ENCODE measurements at places on chromosomes 16 and 17.
A peak's percentile ranks its signal among the peaks of the same experiment; 100 is the strongest.

DNA sequence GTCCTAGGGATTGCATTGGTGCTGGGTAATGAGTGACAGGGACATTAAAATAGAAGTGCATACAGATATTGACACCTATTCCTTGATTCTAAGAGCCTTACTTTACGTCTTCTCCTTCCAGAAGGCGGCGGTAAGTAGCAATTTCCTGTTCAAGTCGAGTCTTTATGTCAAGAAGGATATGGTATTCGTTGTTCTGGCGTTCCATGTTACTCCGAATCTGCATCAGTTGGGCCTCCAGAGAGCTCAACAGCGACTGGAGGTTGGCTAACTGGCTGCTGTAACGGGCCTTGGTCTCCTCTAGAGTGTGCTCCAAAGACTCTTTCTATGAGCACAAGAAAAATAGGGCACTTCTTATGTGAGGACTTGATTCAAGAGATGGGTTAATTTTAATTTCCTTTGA lies 7.0 kb downstream of the KRT20 start:
- no peak for DNase-seq

GRCh38 chr16:56625140-56625942 lies at the start of gene MT1E:
Gene MT1E, plus strand, starts transcription at chr16:56625781. Its CDS starts 71 bp downstream, at chr16:56625852.
- no peak for DNase-seq

GRCh38 chr16:30724641-30725417 lies 23.4 kb upstream of the PHKG2 start:
- no peak for DNase-seq

DNA sequence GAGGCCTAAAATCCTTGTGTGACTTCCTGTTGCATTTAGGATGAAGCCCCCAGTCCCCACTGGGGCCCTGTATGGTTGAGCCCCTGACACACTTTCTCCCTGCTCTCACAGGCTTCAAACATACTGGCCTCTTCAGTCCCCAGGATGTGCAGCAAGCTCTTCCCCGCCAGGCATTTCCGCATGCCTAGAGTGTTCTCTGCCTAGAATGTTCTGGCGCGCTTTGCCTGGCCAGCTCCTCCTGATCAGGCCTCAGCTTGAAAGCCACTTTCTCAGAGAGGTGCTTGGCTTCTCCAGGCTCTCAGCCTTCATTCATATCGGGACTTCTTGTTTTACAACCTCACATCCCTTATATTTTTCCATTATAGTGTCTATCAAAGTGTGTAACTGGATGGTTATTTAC lies 123.7 kb downstream of the SPACA3 start:
- DNase-seq = no peak

GRCh38 chr17:17134957-17135333 lies 71.2 kb downstream of the PLD6 start:
- no peak for DNase-seq

DNA sequence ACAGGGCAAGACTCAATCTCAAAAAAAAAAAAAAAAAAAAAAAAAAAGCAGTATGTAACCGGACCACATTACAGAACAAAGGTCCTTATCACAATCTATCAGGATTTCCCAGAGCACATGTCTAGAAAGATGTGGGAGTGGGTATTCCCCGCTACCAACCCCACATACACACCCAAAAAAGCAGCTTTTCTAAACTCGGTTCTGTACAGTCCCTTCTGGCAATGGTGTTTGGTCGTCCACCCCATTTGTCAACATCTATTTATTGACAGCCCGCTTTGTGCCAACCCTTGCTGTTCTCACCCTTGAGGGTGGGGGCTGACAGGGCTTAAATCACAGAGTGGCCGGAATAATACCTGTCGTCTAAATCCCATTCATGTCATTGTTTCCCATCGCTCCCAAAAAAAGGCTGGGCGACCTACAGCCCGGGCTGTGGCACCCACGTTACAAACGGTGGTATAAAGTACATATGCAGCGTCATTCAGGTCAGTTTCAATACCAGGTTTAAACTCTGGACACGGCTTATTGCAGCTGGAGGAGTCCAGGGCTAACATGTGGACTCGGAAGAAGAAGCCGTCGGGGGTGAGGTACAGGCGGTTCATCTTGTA lies 3.6 kb downstream of the C17orf58 start:
- peak; percentile 36 for DNase-seq

Data from GM20000 (cell line).